Nasal cavity respiratory epithelium epithelial cell of viscerocranial mucosa (primary cell): ENCODE measurements at places on chromosomes 3 and 15. TPM values are rescaled to one million over a fixed set of nuclear protein-coding genes. Genes with fewer than 3 reads are reported as not detected.

Gene BLOC1S6
- 66.6 and 90.2 TPM in 2 replicates for total RNA-seq

Gene SLC24A5
- total RNA-seq: not detected in 2 replicates

Gene ZBED2
- total RNA-seq: 2.1 and 8.2 TPM in 2 replicates

Gene SCN5A
- total RNA-seq: not detected in 2 replicates

Gene SLC15A2
- total RNA-seq: 1.0 and 2.4 TPM in 2 replicates

Gene TF
- 0.21 and 0.34 TPM in 2 replicates for total RNA-seq

Gene KLHL40
- not detected in 2 replicates for total RNA-seq

Gene ISLR
- not detected in 2 replicates for total RNA-seq

Gene MAN2A2
- 23.9 and 32.7 TPM in 2 replicates for total RNA-seq

Gene MKRN3
- 3.4 and 7.9 TPM in 2 replicates for total RNA-seq

Gene OSBPL10
- 26.4 and 28.4 TPM in 2 replicates for total RNA-seq

Gene SPINT1
- total RNA-seq: 196 and 485 TPM in 2 replicates

Gene CIP2A
- total RNA-seq: 1.4 and 2.1 TPM in 2 replicates

Gene EHD4
- 28.4 and 41.3 TPM in 2 replicates for total RNA-seq

Gene USP13
- total RNA-seq: 2.1 and 4.1 TPM in 2 replicates

Gene DOCK3
- total RNA-seq: under 0.01 and 0.36 TPM in 2 replicates

Gene THSD4
- 27.7 and 49.5 TPM in 2 replicates for total RNA-seq

Gene MUSTN1
- total RNA-seq: not detected in 2 replicates

Gene CD86
- 0.07 TPM in 1 of 2 replicates, not detected in the other for total RNA-seq

Gene CCR3
- 0.07 TPM in 1 of 2 replicates, not detected in the other for total RNA-seq
